ENCODE measurements at places on chromosomes 5 and 9.

DNA sequence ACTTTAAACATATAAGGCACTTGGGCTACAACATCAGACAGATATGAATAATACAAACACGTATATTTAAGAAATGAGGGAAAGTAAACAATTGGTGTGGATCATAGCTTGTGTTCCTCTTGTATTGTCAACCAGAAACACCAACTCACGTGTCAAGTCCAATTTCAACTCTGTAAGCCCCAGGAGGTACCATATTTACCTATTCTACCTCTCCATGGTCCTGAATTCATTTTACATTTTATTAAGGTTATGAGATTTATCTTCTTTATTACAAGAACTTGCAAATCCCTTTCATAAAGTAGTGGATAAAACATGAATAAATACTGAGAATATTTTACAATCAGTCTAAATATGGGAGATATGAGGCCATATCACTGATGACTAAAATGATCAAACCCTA, 501.6 kb downstream of the MAT2B start:
- DNase-seq = no peak

DNA sequence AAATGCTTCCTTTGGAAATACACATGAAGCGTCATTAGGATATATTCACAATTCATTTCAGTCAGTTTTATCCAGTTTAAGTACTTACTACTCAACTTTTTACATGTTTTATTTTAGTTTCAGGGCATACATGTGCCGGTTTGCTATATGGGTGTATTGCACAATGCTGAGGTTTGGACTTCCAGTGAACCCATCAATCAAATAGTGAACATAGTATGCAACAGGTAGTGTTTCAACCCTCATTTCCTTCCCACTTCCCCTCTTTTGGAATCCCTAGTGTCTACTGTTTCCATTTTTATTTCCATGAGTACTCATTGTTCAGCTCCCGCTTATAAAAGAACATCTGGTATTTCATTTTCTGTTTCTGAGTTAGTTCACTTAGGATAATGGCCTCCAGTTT, 74.7 kb downstream of the TMEM161B start:
- DNase-seq = no peak

DNA sequence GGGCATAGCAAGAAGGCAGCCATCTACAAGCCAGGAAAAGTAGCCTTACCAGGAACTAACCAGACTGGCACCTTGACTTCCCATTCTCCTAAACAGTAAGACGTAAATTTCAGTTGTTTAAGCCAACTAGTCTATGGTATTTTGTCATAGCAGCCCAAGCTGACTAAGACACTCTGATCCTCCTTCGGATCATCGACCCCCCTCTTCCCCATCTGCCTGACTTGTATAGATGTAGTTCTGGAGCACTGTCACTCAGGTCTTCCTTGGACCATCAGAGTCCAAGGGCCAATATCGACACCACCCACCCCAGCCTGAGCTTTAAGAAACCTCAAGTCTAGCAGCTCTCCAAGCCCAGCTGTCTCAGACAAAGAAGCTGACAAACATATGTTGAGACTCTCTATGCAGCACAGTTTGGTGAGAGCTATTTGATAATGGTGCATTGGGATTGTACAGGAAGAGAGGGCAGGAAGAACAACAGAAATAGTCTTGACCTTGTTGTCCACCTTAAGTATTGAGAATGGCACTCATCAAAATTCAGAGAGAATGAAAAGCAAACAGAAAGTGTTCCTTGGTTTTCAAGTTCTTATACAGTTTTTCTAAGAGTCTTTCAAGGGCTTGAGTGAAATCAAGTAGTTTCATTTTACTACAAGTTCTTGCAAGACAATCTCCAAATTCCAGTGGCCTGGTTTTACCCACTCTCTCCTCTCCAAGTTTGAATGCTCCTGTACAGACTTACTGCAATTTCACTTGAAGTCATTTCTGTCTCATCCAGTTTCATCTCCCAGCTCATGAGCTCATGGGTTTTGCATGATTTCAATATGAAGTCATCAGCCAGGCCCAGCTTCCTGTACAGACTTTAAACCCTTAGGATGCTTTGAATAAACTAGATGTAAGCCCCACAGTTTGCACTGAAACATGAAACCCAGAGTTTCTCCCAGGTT, 122.3 kb upstream of the RAI14 start:
- no peak for DNase-seq

- DNase-seq = no peak
These were observed 35.4 kb downstream of the ACTL7A start for GRCh38 chr9:108897324-108898096.

DNA sequence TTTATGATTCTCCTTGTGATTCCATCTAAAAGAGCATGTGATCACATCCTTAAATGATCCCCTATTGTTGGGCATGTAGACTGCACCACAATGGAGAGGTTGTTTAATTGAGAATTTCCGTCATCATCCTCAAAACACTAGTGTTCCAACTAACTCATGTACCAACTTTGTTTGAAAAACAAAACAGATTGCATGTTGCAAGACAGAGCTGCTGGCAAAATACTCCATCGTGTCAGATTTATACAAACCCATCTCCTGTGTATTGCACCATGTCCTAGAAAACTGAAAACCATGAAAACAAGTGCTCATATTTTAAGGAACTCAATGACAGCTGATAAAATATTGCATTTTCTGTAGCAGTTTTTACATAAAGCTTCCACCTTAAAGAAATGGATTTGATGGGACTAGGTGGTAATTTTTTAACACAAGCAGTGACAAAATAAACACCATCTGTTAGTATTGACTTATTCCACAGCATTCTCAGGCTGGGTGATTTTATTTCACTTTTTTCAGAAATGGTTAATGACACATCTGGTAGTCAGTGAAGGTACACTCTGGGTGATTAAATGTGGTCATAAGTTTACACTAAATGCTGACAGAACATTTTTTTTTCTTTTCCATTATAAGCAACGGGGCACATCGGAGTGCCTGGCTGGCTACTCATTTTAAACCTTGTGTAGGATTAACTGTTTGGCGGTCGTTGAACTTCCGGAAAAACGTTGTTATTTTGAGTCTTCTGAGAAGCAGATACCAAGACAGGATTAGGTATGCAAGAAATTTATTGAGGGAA, 602.9 kb upstream of the WWC1 start:
- no peak for DNase-seq

DNA sequence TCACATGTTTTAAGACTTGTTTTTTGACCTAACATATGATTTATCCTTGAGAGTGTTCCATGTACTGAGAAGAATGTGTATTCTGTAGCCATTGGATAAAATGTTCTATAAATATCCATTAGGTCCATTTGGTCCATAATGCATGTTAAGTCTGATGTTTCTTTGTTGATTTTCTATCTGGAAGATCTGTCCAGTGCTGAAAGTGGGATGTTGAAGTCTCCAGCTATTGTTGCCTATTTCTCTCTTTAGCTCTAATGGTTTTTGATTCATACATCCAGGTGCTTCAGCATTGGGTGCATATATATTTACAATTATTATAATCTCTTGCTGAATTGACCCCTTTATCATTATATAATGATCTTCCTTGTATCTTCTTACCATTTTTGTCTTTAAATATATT, 451.1 kb downstream of the BRINP1 start:
- DNase-seq = no peak

GRCh38 chr5:10355071-10355889, 1.8 kb downstream of the MARCHF6 start:
- DNase-seq = no peak

GRCh38 chr9:136292591-136293448, 11.1 kb downstream of the CCDC187 start:
- no peak for DNase-seq

GRCh38 chr9:101449071-101449721, 13.6 kb upstream of the ALDOB start:
- peak; percentile 19 for DNase-seq

DNA sequence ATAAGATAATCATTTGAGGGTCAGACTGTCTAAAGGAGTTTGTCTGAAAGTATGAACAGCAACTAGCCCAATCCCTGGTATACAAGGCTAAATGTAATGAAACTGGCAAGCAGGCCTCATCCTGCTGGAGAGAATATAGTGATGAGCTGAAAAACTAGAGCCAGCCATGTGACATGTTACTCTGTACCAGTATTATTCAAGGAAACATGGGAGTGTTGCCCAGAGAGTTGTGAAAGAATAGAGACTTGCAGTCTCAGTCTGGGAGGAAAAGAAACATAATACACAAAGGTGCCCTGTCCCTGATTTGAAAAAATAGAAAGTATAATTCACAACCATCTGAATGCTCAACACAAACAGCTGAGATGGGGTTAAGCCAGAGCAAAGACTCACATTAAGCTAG, 37.9 kb upstream of the HTR1A start:
- no peak for DNase-seq

DNA sequence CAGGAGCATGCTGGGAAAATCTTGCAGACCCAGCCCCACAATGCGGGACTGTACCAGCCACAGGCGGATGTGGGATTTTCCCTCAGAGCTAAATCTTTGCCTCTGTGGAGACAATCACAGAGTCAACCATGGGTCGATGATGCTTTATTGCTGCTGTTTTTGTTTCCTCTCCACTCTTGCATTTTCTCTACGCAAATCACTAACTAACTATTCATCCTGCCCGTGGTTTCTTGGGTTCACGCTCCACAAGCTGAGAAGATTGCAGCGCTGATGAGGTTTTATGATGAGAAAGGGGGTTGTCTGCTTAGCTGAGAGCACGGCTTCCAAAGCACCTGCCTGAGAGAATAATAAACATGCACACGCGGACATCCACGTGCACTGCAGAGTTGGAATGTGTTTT, 500.2 kb upstream of the ADAMTS16 start:
- DNase-seq = no peak

DNA sequence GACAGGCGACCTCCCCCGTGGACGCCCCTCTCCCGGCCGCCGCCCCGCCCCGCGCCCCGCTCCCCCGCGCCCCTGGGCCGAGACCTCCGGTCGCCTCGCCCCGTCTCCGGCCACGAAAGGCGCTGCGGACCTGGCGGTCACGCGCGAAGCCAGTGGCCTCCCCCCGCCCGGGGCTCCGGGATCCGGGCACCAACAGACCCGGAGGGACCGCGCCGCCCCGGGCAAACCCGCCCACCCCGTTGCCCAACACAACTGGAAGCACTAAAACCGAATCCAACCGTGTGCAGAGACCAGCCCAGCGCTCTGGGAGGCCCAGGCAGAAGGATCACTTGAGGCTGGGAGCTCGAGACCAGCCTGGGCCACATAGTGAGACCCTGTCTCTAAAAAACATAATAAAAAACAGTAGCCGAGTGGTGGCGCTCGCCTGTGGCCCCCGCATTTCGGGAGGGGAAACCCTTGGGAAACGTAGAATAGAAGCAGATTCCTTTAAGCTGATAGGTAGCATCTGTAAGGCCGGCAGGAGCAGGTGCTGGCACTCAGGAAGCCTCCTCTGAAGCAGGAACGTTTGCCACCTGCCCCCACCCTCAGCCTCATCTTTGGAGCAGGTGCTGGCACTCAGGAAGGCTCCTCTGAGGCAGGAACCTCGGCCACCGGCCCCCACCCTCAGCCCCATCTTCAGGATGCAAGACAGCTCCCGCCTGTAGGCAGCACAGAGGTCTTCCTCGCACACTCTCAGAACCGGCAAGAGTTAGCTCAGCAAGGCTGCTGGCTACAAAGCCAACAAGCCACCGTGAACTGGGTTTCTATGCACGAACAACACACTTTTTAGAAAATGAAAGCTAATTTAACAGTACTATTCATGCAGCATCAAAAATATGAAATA, 4.6 kb upstream of the SLC9A3 start:
- peak; percentile 41 for DNase-seq

- DNase-seq = no peak
These were observed 246.1 kb upstream of the MEF2C start for GRCh38 chr5:89128906-89129625.

DNA sequence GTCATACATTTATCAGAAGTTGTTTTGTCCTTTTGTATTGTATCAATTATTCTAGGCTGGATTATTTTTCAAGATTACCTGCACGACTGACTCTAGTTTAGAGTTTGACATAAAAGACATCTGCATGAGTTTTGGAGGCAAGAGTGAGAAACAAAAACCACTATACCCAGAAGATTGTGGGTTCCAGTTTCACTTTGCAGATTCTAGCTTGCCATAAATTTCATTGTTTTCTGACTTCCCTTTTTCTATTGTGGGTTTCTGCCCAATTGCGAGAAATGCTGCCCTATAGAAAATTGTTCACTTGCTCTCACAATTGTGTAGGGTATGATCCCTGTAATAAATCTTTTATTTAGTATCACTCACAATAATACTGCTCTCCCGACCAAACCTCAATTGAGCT, 1043.4 kb upstream of the CDH10 start:
- DNase-seq = no peak

GRCh38 chr5:176550275-176550831, 1.2 kb downstream of the CDHR2 start:
- DNase-seq = no peak

GRCh38 chr5:64145216-64145895, 20.3 kb upstream of the RNF180 start:
- DNase-seq = no peak

DNA sequence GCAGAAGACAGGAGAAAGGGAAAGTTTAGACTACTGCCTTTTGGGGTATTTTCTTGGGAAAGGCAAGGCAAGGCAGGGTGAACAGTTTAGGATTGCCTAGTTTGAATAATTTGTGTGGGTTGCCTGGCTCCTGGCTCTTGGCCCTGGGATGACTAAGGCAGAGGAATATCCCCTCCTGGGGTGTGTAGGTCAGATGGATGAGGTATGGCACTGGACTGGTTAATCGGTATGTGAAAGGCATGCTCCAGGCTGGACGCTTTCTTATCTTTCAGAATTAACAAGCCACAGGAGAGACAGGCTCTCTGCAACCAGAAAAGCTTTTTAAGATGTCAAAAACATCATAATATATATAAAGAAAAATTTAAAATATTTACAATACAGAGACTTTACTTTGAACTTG, 58.6 kb downstream of the STARD4 start:
- DNase-seq = no peak

DNA sequence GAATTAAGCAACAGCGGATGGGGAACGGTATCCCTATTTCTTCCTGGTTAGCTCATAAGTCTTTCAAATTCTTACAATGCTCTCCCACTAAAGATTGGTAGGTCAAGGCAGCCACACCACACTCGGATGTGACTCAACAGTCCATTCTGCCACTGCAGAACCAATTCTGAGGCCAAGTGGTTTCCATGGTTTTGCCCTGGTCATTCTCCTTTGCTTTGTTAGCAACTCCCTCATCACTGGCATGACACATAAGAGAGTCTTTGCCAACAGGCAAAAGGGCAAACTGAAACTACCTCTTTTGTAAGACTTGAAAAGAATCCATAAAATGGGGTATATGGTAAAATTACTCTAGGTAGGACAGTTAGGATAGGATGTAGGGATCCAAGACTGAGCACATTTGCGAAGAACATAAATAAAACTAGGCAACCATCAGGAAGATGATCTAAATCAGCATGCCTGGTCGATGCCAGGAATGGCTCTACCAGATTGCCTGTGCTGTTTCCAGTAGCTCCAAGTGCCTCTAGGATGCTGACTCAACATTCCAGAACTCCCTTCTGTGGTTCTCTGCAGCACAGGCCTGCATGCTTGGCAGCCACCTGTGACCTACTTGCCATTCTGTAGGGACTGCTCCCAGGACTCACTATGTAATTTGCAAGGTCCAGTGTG, 105.4 kb downstream of the DCP2 start:
- no peak for DNase-seq

GRCh38 chr9:106799152-106799551, 63.8 kb upstream of the ZNF462 start:
- no peak for DNase-seq

Data from CD8-positive, alpha-beta memory T cell (primary cell).